A549 treated with CORT108297 at 1 μM for 4 hours (cell line): ENCODE measurements at places on chromosomes 12 and 14. TPM values are rescaled to one million over a fixed set of nuclear protein-coding genes. Genes with fewer than 3 reads are reported as not detected.

The FIGNL2 gene
- 0.17 to 0.30 TPM (median 0.29 TPM) in 5 replicates for total RNA-seq

The GARIN6 gene
- not detected in 5 replicates for total RNA-seq

The PZP gene
- total RNA-seq = not detected in 5 replicates

The PPP1R12A gene
- total RNA-seq = 16.3 to 34.3 TPM (median 25.7 TPM) in 5 replicates

The OAS2 gene
- 0.21 to 0.27 TPM (median 0.23 TPM) in 5 replicates for total RNA-seq

The GAPDH gene
- 6,866 to 9,447 TPM (median 8,977 TPM) in 5 replicates for total RNA-seq

The TECPR2 gene
- total RNA-seq = 5.3 to 9.9 TPM (median 7.0 TPM) in 5 replicates

The RTL1 gene
- 0.26 to 0.31 TPM (median 0.30 TPM) in 5 replicates for total RNA-seq

The SLC2A3 gene
- total RNA-seq = 2.5 to 3.6 TPM (median 3.1 TPM) in 5 replicates

The KIF26A gene
- total RNA-seq = 1.9 to 4.4 TPM (median 3.7 TPM) in 5 replicates

The TPPP2 gene
- not detected in 5 replicates for total RNA-seq

The CPM gene
- 4.7 to 8.0 TPM (median 6.1 TPM) in 5 replicates for total RNA-seq

The ATXN2 gene
- total RNA-seq = 42.1 to 50.8 TPM (median 46.2 TPM) in 5 replicates

The SRRM4 gene
- total RNA-seq = not detected in 5 replicates

The GPR135 gene
- 0.82 to 1.2 TPM (median 1.1 TPM) in 5 replicates for total RNA-seq

The PCED1B gene
- total RNA-seq = 35.5 to 44.4 TPM (median 44.1 TPM) in 5 replicates

The IRAK3 gene
- total RNA-seq = 0.16 to 0.28 TPM (median 0.18 TPM) in 5 replicates

The KRT4 gene
- total RNA-seq = 2.8 to 3.8 TPM (median 3.0 TPM) in 5 replicates

The ABHD12B gene
- total RNA-seq = not detected in 5 replicates

The LRRC10 gene
- not detected in 5 replicates for total RNA-seq

The PRPH gene
- total RNA-seq = 0.97 to 1.8 TPM (median 1.5 TPM) in 5 replicates

The NPAS3 gene
- total RNA-seq = not detected in 5 replicates

The SLC8A3 gene
- total RNA-seq = 0.02 TPM in 1 of 5 replicates, not detected in the others

The KERA gene
- not detected in 5 replicates for total RNA-seq

The MYBPC1 gene
- 0.05 TPM in 1 of 5 replicates, not detected in the others for total RNA-seq

The SSPN gene
- total RNA-seq = 0.42 to 0.55 TPM (median 0.53 TPM) in 5 replicates

The ACRBP gene
- total RNA-seq = 0.11 to 0.34 TPM (median 0.16 TPM) in 5 replicates

The RNASE1 gene
- 0.15 to 0.57 TPM (median 0.25 TPM) in 5 replicates for total RNA-seq

The RSRC2 gene
- 41.5 to 76.5 TPM (median 53.3 TPM) in 5 replicates for total RNA-seq

The LTBR gene
- 168 to 231 TPM (median 214 TPM) in 5 replicates for total RNA-seq

The CSRP2 gene
- total RNA-seq = 20.3 to 23.1 TPM (median 20.6 TPM) in 5 replicates

The DAO gene
- total RNA-seq = not detected in 5 replicates

The AP5M1 gene
- 16.2 to 21.0 TPM (median 20.1 TPM) in 5 replicates for total RNA-seq

The MYO1H gene
- not detected in 5 replicates for total RNA-seq

The TSPAN9 gene
- 24.5 to 35.3 TPM (median 28.2 TPM) in 5 replicates for total RNA-seq

The CCDC88C gene
- 5.3 to 7.2 TPM (median 6.2 TPM) in 5 replicates for total RNA-seq

The CMAS gene
- total RNA-seq = 41.0 to 48.6 TPM (median 46.4 TPM) in 5 replicates

The CCDC38 gene
- total RNA-seq = 0.06 to 0.15 TPM (median 0.09 TPM) in 5 replicates

The WSCD2 gene
- total RNA-seq = not detected in 5 replicates

The PARPBP gene
- total RNA-seq = 18.7 to 25.3 TPM (median 22.1 TPM) in 5 replicates

The PSMA6 gene
- total RNA-seq = 248 to 289 TPM (median 256 TPM) in 5 replicates

The RAB35 gene
- 65.9 to 76.8 TPM (median 75.5 TPM) in 5 replicates for total RNA-seq
